ENCODE measurements at places on chromosomes 11 and 22.

DNA sequence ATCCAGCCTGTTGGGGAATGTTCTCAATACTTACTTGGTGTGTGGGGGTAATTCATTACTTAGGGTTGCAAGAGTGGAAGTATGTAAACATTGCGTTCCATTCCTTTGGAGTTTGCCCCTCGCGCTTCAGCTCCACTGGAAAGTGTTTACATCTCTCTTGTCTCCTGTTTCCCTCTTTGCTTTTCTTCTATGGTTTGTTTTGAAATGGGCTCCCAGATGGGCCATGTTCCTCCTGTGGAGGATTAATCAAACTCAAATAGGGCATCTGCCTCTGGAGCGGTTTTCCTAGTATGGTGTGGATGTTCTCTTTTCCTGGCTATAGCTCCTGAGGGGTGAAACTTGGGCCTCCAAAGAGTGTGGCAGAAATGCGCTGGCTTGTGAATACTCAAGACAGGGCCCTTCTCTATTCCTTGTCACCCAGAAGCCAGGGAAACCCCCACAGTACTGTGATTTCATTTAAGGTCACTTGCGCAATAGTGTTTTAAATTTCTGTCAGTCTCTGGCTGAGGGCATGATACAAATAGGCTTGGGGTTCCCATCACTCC lies 51.9 kb downstream of the CD44 start:
- no peak for DNase-seq

GRCh38 chr11:113991170-113991569 lies 16.3 kb downstream of the HTR3A start:
- no peak for DNase-seq

DNA sequence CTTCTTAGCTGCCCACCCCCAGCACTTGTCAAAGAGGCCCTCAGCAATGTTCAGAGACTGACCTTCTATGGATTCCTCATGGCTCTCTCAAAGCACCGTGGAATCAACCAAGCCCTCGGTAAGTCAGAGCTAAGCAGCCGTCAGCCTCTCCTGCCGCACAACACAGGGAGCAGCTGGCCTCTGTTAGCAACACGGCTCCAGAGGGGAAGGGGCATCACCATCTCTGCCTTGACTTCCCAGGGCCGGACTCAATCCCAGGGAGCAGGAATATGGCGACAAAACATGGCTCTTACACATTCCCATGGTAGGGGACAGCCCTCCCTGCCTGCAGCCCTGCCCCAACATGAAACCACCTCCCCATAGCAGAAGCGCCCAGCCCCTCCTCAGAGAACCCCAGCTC lies 18.9 kb downstream of the ARFGAP2 start:
- no peak for DNase-seq

GRCh38 chr11:119029340-119030028 lies 1.2 kb downstream of the SLC37A4 start:
- no peak for DNase-seq

DNA sequence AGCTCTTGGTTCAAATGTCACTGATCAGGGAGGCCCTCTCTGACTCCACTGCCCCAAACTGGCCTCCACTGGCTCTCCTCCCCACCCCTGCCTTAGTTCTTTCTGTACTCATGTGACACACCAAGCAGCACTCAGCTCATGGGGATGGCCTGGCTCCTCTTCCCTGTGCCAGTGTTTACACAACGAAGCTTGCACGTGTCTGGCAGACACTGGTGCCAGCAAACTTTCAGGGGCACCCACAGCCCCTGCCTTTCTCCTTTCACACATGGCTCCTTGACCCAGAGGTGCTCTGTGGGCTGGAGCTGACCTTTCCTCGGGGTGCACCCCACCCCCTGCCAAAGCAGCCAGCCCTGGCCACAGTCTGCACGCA lies 37.6 kb upstream of the PARVG start:
- no peak for DNase-seq

- DNase-seq: no peak
Measured at GRCh38 chr11:35116762-35117640, 22.0 kb upstream of the CD44 start.

DNA sequence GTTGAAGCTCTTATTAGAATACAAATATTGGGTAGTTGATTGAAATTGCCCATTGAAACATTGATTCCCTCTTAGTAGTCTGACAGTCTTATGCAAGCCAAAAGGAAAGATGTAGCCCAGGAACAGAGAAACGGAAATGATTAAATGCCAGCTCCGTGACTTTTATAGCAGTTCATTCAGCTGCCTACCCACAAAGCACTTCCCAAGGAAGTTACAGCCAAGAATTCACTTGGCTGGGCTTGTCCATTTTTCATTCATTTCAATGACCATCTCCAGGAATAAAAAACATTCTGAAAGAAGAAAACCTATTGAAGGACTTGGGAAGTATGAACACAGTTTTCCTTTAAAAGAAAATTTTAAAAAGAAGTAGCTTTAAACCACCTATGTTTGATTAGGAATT lies 62.0 kb downstream of the NCAM1 start:
- DNase-seq: no peak

- no peak for DNase-seq
Measured at GRCh38 chr11:65434667-65435410, 12.2 kb downstream of the NEAT1 start.

GRCh38 chr11:72673284-72673942 lies 809 bp downstream of the PDE2A start:
- no peak for DNase-seq

DNA sequence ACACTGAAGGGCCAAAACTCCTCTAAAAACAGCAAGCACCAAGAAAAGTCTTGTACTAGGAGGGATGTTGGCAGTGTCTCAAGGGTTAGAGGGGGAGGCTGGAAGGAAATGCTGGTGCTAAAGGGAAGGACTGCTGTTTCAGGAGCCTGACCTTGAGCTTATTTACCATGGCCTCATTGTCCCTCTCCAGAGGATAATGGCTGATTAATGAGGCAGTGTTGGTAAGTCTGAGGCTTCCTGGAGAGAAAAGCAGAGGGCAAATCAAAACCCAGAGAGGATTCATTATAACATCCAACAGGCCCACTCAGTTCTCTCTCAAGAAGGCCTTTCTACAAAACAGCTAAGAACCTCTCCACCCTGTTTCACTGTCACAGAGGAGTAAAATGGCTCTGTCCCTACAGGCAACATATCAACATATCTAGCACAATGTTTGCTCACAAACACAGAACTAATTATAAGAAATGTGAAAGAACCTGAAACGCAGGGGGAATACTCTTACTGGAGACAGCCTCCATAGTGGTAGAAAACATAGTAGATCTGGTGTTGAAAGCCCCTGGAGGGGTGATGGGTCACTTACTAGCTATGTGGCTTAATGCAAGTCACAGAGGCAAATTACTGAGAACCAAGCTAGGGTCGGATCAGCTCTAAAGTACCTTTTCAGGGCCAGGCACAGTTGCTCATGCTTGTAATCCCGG lies 31.4 kb downstream of the NUMA1 start:
- no peak for DNase-seq

DNA sequence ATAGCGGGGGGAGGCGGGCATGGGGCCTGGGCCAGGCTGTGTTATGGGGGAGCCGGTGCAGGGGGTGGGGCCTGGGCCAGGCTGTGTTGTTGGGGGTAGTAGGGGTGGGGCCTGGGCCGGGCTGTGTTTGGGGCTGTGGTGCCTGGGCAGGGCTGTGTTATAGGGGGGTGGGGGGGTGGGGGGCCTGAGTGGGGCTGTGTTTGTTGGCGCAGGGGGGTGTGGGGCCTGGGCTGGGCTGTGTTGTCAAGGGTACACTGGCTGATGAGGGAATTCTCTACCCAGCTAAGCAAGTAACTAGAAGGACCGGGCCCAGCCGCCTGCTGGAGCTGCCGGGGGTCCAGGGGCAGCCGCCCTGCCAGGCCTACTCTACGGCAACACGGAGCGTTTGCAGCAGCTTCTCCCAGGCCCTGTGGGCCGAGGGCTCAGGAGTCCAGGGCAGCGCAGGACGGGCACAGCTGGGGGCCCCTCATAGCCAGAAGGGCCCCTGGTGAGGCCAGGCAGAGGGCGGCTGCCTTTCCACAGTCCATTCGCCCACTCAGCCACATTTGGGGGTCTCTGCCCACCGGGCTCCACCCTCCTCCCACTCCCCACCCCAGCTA lies 10.1 kb upstream of the PIM3 start:
- DNase-seq: no peak

DNA sequence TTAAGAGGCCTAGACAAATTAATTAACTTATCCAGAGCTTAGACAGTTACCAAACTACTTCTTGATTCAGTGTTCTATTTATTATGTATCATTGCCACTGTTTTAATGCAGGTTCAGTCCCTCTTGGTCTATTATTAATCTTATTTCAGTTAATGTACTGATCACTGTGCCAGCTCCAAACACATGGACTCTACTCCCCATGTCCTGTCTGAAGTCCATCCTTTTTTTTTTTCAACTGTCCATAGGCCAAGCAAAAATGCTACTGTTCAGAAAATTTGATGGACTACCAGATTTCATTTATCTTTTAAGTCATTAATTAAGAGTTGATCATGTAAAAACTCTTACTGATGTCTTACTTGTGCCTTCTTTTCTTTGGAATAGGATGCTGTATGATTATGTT lies 11.9 kb downstream of the POLD3 start:
- no peak for DNase-seq

- DNase-seq: no peak
Measured at GRCh38 chr11:2299773-2300172, 1.9 kb downstream of the C11orf21 start.

GRCh38 chr11:71442880-71443279 lies 5.3 kb downstream of the DHCR7 start:
- no peak for DNase-seq

All from stimulated activated CD8-positive, alpha-beta memory T cell treated with anti-CD3 and anti-CD28 coated beads, Interleukin-2, amount 100 ng/mL, for 48 hours (primary cell).